ENCODE measurements at places on chromosomes 5 and 9.

DNA sequence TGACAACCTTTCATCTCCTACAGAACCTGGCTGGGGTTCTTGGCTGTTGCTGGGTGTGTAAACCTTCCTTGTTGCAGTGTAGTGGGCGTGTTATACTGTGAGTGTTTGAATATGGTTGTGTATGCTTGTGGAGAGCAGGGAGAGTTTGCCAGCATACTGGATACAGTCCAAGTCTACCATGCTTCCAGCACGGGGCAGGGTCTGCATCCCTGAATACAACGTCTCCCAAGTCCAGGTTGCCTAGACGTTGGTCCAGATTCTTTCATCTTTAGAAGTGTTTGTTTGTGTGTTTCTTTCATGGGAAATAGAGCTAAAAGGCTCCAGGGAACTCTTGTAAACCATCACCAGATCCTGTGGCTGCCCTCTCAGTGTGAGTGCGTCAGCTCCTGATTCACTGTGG lies 46.4 kb downstream of the SYK start:
- DNase-seq, result no peak

- no peak for DNase-seq
Measured at GRCh38 chr5:163535290-163535689, 29.9 kb downstream of the MAT2B start.

DNA sequence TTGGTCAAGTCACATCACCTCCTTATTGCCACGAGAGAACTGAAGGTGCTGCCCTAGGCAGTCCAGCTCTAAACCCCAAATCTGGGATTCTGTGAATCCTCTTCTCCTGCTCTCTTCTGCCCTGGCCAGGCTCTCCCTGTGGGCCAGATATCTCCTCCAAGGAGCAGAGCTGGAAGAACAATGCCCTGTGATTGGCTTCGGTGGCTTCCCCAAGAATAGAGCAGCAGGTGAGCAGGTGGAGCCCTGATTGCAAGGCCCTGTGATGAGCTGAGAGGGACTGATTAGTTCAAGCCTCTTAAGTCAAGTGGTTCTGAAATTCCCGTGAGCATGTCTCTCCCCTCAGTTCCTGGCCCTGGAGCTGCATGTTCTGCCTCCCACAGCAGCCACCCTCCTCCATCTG lies 175.3 kb upstream of the BRINP1 start:
- no peak for DNase-seq

DNA sequence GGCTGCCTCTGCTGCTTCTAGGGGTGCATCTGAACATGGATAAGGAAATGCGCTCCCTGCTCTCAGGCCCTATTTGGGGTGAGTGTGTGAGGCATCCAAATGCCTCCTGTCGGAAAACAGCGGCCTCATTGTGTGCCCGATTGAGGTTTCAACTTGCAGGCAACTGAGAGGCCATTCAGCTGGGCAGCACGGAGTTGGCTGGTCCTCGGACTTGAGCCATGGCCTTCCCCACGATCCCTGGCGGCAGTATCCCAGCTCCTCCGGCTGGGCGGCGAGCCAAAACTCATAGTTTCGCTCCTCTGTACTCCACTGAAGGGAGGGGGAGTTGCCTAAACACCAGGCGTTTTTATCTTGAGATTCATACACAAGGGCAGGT lies 597.3 kb upstream of the SGCD start:
- DNase-seq, result no peak

GRCh38 chr5:45060724-45061123 lies 252.0 kb downstream of the MRPS30 start:
- no peak for DNase-seq

- DNase-seq, result no peak
Measured at GRCh38 chr9:126480813-126481212, 132.9 kb upstream of the LMX1B start.
